ENCODE measurements at places on chromosomes 1 and 21.

DNA sequence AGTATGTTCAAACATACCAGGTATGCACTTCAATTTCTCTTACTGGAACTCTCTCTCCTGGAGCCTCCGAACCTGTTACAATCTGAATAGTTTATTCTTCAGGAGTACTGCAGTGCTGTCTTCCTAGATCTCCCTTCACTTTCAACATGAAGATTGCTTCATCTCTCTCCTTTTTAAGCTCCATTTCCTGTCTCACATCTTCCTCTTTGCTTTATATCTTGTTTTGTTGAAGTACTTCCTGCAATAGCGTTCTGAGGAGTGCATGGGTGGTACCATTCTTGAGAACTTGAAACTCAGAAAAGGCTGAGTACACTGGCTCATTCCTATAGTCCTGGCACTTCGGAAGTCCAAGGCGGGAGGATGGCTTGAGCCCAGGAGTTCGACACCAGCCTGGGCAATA, 15.7 kb upstream of the C1orf146 start:
- no peak for DNase-seq

GRCh38 chr1:233230011-233230410, 65.5 kb downstream of the PCNX2 start:
- no peak for DNase-seq

DNA sequence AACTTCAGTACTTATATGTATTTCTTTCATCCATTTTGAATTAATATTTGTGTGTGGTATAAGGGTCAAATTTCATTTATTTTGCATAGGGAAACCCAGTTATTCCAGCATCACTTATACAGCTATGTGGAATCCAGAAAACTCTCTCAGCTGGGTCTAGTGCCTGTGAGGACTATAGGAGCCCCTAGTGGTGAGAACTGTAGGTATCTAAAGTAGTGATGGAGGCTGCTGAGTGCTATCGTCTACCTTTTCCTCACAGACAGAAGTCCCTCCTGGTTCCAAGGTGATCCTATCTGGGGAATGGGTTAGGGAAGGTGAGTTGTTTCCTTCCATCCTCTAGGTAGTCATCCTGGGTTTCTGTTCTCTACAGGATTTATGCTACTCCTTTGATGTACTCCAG, 352.0 kb upstream of the C1orf87 start:
- no peak for DNase-seq

DNA sequence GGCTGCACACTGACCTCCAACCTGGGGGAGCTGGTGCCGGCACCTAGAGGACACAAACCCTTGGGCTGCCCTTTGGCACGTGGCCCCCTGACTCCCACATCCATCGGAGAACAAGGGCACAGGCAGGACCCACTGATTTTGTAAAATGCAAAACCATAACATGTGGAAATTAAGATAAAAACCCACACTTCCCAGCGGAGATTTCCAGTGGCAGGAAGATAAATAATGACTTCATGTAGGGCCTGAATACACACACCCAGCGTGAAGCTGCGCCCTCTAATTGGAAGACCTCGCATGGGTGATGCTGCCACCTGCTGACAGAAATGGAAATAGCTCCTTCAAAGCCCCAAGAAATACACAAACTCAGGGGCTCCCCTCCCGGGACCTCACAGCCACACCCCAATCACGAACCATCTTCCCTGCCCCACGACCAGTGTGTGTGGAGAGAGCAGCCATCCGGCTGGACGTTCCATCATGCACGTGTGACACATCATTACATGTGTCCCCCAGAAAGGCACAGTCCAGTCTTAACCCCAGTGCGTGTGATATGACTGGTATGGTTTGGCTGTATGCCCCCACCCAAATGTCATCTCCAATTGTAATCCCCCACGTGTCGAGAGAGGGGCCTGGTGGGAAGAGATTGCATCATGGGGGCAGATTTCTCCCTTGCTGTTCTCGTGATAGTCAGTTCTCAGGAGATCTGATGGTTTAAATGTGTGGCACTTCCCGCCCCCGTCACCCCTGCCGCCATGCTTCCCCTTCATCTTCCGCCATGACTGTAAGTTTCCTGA, 5.7 kb upstream of the TPRG1L start:
- DNase-seq = peak; percentile 82

DNA sequence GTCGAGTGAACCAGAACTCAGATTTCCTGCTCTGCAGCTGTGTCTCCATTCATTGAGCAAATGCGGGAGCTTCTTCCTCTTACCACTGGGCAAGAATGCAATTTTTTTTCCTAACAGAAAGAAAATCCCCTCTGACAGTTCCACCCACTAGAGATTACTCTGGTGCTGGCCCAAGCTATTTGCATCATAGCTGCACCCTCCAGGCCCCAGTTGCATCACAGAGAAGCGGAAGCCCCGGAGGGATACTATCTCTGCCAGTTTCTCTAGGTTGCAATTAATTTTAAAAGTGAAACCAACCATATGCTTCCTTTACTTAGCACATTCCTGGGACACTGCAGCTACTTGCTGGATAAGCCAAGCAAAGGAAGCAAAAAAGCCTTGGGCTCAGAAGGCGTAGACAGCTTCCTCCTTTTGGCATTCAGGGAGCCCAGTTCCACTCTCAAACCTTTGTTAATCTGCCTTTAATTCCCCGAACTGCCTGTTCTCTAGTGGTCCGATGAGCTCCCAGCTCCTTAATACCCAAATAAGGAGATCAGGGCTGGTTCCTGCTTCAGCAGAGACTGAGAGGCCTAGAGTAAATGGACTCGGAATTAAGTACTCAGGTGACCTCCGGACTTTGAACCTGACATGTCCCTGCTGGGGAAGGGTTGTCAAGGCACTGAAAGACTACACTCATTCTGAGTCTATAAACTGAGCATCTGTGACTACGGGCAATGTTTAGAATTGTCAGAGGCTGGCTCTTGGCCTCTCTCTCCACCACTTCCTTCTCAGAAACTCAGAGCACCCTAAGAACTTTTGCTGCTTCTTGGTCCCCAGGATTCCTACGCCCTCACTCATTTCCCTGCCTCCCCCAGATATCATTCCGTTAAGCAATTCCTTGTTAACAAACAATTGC, 72.5 kb upstream of the TNFSF18 start:
- peak; percentile 17 for DNase-seq

DNA sequence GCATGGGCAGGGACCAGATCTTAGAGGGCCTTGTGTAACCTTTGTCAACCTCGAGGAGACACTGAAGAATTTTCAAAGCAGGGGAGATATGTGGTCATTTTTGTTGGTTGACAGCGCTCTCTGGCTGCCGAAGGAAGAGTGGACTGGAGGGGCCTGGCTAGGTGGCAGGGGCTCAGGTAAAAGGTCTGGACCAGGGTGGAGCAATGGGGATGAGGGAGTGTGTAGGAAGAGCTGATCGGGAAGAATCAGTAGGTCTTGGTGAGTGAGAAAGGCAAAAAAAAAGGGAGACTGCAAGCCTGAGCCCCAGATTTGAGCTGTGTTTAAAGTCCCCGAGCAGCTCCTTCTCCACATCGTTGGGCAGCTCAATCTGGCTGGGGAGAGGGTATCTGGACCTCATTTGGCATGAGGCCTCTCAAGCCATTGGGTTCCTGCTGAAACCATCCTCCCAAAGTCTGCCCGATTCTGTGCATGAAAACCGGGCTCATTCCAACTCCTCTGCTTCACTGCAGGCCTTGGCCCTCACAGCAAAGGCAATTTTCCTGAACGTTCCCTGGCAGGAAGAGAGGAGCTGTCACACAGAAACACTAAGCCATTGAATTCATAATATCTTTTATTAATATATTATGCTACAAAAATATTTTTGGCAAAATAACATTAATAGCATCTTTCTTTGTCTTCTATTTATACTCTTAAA, 237.1 kb downstream of the TRABD2B start:
- DNase-seq = no peak

- no peak for DNase-seq
Measured at GRCh38 chr21:34222031-34222335, 141.8 kb upstream of the KCNE2 start.

DNA sequence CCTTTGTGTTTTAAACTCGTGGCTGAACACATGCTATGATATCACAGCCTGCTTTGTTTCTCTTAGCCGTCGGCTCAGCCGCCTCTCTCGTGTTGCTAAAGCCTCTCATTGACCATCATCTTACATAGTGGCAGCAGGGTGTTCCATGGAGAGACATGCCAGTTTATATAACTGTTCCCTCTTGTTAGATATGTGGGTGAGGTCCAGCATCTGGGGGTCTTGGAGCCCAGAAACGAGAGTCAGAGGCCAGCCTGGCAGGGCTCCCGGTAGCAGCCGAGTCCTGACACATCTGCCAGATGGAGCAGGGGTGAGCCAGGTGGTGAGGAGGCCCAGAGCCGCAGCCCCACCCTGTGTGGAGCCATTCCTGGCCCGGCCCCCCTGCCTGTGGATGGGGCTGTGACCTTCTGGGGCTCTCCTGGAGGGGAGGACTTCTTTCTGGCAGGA, 11.9 kb downstream of the PODN start:
- no peak for DNase-seq

GRCh38 chr1:241387216-241387615, 30.2 kb upstream of the RGS7 start:
- DNase-seq = no peak

- DNase-seq = no peak
Measured at GRCh38 chr1:71427066-71427465, 346.2 kb upstream of the ZRANB2 start.

- DNase-seq = no peak
Measured at GRCh38 chr1:47232187-47232874, at the start of gene TAL1. Gene TAL1, minus strand, starts transcription at chr1:47232225. Its CDS starts 6,337 bp downstream, at chr1:47225888.

DNA sequence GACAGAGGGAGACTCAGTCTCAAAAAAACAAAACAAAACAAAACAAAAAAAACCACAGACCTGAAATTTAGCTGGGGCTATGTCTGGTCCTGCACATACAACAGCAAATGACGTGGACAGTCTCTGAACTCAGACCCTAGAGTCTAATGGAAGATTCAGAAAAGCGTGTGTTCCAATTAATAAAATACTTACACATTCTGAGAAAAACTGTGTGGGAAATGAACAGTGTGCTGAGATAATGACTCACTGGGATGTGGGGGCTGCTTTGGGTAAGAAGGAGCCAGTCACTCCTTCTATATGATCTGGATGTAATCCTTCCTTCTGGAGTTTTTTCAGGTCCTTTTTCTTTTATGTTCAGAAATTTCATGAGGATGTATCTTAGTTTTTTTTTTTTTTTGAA, 29.4 kb downstream of the CLDN14 start:
- no peak for DNase-seq

DNA sequence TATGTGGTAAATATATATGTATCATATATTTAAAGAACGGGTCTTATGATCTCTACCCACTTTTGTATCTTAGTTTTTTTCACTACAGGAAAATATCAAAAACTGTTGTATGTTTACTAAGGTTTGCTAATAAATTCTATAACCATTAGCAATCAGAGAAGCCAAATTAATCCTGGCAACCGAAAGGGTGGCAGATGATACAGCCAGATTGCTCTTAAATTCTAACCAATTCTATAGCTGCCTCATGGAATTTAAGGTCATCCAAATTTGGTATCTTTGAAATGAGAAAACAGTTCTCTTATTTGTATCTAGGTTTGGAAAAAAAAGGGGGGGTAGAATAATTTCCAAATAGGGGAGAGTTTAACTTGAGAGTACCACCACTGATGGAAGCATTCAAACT, 591.2 kb downstream of the SMYD3 start:
- no peak for DNase-seq

DNA sequence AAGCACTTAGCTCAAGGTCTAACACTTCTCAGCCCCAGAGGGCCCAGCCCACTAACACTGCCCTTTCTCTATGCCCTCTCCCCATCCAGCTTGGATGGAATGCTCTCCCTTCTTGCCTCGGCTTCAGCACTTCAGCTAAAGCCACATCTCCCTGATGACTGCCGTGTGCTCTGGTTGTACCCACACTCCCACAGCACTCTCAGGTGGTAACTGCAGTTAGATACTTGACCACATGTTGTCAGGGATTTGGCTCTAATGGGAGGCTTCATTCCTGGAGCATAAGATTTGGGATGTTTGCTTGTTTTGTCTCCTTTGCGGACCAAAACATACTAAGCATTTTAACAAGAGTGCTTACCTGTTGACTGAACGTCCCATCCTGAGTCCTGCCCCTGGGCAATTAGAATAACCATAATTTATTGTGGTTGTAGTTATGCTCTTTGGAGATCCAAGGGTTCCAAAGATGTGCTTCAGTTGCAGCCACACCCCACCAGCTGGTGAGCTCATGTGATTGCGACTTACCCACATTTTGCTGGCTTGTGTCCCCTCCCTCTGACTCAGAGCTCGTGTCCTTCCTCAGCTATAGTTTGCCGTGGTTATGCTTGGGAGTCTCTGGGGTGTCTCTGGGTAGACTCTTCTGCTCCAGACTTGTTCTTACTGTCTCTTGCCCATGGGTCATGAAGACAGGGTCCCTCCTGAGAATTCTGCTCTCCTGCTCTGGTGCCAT, 7.7 kb upstream of the SLC26A9 start:
- no peak for DNase-seq

- no peak for DNase-seq
Measured at GRCh38 chr1:204084247-204084772, 11.4 kb downstream of the SOX13 start.

- DNase-seq = no peak
Measured at GRCh38 chr1:160624464-160624863, 22.4 kb downstream of the SLAMF1 start.

GRCh38 chr1:92410706-92411105, 76.0 kb downstream of the GFI1 start:
- peak; percentile 40 for DNase-seq

GRCh38 chr1:210347112-210347511, 18.4 kb downstream of the HHAT start:
- DNase-seq = peak; percentile 28

DNA sequence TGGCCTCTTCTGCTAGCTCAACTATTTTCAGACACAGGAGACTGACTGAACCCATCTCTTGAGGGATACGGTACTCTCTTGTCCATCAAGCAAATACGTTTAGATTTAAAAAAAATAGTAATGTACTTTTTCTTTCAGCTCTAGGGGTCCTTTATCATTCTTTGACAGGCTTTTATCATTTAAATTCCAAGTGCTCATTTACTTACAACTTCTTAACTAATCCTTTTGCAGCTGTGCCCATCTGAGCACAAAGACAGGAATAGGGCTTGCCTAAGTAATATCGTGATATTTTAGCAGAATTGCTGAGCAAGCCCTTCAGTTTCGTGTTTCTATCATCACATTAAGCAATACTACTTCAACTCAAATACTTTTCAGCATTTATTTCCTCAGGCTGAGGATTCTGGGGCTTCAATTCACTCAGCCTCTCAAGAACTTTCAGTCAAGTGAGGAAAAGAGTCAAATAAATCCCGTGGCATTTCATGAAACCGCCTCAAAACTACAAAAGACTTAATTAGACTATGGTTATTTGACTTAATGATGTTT, 317.6 kb downstream of the BACH1 start:
- DNase-seq = no peak

DNA sequence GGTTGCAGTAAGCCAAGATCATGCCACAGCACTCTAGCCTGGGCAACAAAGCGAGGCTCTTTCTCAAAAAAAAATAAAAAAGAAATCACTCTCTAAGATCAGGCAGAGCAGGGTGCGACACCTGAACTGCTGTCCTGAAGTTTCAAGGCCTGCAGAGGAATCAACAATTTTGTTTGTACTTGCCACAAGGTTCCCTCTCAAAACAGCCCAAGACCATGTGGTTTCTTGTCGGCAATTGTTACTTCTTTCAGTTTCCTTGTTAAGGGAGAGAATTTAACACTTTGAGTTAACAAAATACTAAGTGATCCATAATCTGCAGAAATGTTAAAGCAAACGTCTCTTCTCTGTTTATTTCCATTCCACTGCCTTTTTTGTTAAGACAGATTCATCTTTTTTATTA, 36.5 kb downstream of the MACO1 start:
- DNase-seq = no peak

Measured in CD4-positive, alpha-beta T cell treated with Interleukin-4 for 4 hours (primary cell).